ENCODE measurements at places on chromosomes 1 and 21. TPM values are rescaled to one million over a fixed set of nuclear protein-coding genes. Genes with fewer than 3 reads are reported as not detected.

Gene CRP
- 0.34 TPM for polyA plus RNA-seq

Gene PLD5
- 1.5 TPM for polyA plus RNA-seq

Gene SEC16B
- polyA plus RNA-seq: 9.2 TPM

Gene SH2D5
- polyA plus RNA-seq: 0.64 TPM

Gene FAM151A
- 0.24 TPM for polyA plus RNA-seq
